Ureter (tissue), 1 donor: ENCODE measurements at places on chromosomes 2 and 18. TPM values are rescaled to one million over a fixed set of nuclear protein-coding genes. Genes with fewer than 3 reads are reported as not detected.

The EFHD1 gene
- 15.9 TPM for total RNA-seq

DNA sequence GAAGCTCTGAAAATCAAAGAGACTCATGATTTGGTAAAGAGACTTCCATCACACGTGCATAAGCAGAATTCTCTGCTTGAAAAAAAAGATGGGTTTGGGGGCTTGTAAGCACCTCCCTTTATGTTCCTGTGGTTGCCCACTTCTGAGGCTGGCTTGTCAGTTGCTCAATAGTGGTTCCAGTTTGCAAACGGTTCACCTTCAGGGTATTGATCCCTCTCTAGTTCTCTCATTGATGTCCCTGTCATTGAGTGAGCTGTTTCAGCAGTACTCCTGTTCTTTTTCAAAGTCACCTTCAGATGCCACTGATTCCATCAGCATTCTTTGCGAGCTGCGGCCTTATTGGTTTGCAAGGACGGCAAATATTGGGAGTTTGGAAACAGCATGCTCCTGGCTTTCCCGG, 17.1 kb upstream of the YWHAQ start:
- no peak for DNase-seq

- DNase-seq, result no peak
Measured at GRCh38 chr2:221551864-221552263, 20.2 kb downstream of the EPHA4 start.

- no peak for DNase-seq
Measured at GRCh38 chr2:188378371-188378950, 86.8 kb downstream of the GULP1 start.
